ENCODE measurements at places on chromosomes 2 and 18.

- DNase-seq: no peak
These were observed 3.0 kb downstream of the HNRNPLL start for GRCh38 chr2:38599706-38600105.

- peak; percentile 44 for DNase-seq
These were observed 74.4 kb downstream of the ANKRD12 start for GRCh38 chr18:9210966-9211365.

DNA sequence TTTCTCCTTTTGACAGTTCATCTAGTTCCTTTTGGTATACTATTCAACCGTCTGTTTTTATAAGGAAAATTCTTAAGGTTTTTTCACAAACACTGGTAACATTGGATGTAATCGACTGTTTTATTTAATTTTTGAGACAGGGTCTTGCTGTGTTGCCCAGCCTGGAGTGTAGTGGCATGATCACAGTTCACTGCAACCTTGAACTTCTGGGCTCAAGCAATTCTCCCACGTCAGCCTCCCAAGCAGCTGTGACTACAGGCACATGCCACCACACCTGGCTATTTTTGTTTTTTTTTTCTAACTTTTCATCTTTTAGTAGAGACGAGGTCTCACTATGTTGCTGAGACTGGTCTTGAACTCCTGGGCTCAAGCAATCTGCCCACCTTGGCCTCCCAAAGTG lies 104.4 kb upstream of the DNMT3A start:
- no peak for DNase-seq

DNA sequence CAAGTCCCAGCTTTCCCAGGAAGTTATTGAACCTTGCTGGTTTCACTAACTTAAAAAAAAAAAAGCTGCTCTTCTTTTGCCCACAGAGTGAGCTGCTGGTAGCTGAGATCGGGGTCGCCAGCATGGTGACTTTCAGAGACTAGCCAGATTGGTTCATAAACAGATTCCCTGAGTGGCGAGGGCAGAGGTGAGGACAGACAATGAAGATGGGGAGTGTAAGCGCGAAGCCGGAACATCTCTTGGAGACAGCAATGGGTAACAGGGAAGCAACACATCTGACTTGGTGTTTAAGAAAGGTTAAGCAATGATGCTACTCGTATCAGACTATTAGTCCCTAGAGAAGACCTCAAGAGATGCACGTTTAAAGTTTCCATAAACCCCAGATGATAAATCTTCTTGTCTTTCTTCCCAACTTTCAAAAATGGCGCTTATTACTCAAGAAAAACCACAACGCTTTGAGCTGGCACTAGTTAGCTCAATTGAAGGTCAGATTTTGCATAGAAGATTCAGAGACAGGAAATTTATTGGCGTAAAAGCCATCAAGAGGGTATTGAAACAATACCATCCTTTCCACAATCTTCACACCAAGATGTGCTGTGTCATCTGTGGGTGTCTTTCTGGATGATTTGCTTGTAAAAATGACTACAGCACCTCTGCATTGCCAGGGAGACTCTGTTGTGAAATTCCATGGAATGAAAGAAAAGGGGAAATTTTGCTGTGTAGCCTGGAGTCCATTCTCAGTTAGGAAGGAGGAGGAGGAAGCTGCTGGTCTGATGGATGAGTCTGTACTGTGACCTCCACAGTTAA lies 193.1 kb upstream of the CXCR4 start:
- DNase-seq: peak; percentile 58

- DNase-seq: no peak
These were observed 424.5 kb upstream of the SPRED2 start for GRCh38 chr2:65856928-65857327.

GRCh38 chr2:239265681-239266433 lies 135.0 kb downstream of the HDAC4 start:
- no peak for DNase-seq

GRCh38 chr18:75581336-75582131 lies 154.0 kb upstream of the SMIM21 start:
- DNase-seq: no peak

- DNase-seq: peak; percentile 42
These were observed 445 bp downstream of the MEX3C start for GRCh38 chr18:51196811-51197660.

- no peak for DNase-seq
These were observed 11.0 kb upstream of the PLA2R1 start for GRCh38 chr2:160073284-160073888.

DNA sequence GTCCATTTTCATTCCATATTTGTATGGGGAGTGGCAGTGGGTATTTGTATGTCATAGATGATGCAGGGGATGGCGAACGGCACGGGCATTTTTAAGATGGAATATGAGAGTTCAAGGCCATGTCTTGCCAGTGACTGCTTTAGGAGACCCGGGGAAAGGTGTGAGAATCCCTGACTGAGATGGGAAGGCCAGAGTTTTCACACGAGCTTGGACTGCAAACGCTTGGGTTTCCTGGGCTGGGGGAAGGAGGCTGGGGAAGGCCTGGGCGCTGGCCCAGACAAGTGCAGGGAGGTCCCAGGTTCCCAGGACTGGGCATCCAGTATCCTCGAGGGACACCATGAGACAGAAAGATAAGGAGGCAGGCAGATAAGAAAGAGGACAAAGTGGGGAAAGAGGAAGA lies 35.2 kb downstream of the CNGA3 start:
- DNase-seq: no peak

- DNase-seq: no peak
These were observed 92.7 kb downstream of the DDX1 start for GRCh38 chr2:15684161-15685039.

GRCh38 chr2:83595926-83596325 lies 863.2 kb downstream of the SUCLG1 start:
- DNase-seq: no peak

- peak; percentile 24 for DNase-seq
These were observed 29.4 kb upstream of the BMP10 start for GRCh38 chr2:68900496-68901198.

- DNase-seq: peak; percentile 29
These were observed 722 bp downstream of the ACSL3 start for GRCh38 chr2:222861411-222862105.

- DNase-seq: peak; percentile 53
These were observed 186.8 kb upstream of the PGAP1 start for GRCh38 chr2:197113275-197113711.

GRCh38 chr2:240559286-240559685 lies 871 bp upstream of the DUSP28 start:
- DNase-seq: no peak

- peak; percentile 35 for DNase-seq
These were observed 78.5 kb downstream of the SPRED2 start for GRCh38 chr2:65353927-65354326.

- no peak for DNase-seq
These were observed 3.8 kb downstream of the VIT start for GRCh38 chr2:36700311-36700710.

GRCh38 chr2:42293019-42293418 lies 68.0 kb downstream of the COX7A2L start:
- no peak for DNase-seq

DNA sequence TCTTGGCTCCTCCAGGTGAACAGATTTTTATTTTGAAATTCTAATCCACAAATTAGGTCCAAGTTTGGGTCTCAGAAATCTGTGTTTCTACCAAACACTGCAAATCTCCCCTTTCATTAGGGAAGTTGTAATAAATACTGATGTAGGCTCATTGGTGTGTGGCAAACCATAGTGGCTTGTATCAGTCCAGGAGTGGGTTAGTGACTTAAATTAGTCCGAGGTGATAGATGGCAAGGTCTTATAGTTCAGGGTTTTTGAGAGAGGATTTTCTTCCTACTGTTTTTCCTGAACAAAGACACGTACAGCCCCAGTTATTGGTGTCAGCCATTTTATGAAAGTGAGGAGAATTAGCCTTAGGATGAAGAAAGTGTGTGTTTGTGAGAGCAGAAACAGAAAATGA lies 74.6 kb downstream of the RPRM start:
- no peak for DNase-seq

DNA sequence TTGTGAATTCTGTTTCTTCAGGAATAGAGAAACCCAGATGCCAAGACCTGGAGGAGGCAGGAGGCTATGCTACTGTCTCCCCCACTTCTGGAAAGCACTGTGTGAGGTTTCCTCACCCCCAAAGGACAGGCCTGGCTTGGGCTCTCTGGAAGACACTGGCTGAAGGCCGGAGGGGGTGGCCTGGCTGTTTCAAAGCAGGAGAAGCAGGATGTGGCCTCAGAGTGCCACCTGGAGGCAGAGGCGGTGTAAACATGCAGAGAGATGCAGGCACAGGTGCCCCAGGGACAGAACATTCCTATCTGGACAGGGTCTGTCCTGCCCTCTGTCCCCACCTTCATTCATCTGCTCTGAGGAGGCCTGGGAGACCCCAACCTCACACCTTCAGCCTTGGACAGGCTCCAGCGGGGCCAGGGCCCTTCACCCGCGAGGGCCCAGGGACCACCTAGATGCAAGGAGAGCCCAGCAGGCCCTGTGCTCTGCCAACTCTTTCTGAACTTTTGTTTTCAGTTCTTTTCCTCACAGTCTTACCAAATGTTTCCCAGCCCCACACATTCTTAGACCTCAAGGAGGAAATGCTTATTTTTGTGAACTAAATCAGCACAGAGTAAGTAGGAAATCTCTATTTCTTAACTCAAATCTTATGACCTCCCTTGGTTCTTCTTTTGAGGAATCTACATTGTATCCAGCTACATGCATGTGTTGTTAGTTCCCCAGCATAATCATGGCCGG lies 79.2 kb downstream of the LONRF2 start:
- peak; percentile 45 for DNase-seq

DNA sequence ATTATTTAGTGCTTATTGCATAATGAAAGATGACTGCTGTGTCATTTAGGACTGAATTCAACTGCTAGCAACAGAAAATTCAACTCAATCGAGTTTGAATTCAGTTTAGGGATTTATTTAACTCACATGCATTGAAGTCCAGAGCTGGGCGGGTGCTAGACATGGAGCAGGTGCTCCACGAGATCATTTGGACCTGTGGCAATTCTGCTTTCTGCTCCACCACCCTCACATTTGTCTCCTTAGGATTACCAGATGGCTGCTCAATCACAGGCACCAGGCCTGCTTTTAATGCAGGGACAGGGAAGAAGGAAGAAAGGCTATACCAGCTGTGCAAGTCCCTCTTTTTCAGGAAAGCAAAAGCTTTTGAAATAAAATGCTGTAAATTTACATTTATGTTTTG lies 572.9 kb upstream of the SLC8A1 start:
- DNase-seq: no peak

DNA sequence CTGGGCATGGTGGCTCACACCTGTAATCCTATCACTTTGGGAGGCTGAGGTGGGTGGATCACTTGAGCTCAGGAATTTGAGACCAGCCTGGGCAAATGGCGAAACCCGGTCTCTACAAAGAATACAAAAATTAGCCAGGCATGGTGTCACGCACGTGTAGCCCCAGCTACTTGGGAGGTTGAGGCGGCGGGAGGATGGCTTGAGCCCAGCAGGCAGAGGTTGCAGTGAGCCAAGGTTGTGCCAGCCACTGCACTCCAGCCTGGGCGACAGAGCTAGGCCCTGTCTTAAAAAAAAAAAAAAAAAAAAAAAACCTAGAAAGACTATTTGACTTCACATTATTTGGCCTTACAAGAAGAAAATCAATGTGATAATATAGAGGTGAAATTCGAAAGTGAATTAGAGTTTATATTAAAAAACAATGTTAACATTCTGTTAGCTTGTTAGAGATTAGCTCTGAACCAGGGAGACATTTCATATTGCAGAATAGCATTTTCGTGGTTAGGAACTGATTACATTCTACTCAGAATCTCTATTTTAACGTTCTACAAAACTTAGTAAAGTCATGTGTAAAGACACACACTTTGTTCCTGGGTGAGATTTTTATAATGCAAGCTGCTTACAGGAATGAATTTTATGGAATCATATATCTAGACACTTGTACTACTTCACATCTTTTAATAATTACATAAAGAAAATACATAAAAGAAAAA lies 120.5 kb downstream of the THADA start:
- no peak for DNase-seq

DNA sequence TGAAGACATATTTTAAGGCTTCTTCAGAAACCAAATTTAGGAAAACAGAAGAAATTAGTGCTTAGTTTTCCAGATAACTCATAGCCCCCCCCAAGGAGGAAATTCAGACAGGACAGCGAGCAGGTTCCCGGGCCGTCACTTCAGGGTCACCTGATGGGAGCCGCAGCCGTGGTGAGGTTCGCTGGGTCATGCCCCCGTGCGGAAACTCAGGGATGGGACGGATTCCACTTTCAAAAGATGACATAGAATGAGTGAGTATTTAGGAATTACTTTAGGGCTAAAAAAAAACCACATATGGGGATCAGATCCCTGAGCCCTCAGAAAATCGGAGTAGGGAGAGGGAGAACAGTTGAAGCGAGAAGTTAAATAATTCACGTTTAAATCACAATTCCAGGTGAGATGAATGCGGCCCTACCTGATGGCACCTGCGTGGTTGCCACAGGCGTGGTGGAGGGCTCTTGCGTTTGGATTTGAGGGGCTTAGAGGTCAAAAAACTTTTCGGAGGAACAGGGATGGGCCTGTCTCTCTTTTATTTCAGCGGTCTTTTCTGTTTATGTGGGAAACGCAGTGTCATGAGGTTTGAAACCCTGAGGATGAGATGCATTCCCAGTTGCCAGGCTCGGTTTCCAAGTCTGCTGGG lies 114.4 kb downstream of the NFATC1 start:
- DNase-seq: no peak

- DNase-seq: peak; percentile 26
These were observed 2.9 kb downstream of the TGOLN2 start for GRCh38 chr2:85324639-85325465.

DNA sequence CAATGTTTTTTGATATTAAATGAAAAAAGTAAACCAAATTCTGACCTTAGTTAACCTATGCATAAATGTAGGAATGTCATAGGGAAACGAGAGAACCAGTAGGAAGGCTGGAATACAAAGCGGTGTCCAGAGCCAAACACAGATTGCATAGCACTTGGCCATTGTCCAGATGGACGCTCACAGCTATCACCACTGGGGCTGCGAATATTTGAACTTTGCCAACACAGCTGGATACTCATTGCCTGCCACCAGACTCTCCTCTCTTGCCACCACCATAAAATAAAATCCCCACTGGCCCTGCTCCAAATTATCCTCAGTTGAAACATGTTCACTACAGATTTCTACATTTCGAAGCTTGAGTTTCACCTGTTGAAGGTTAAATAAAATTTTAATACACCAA lies 159.3 kb upstream of the GULP1 start:
- no peak for DNase-seq

DNA sequence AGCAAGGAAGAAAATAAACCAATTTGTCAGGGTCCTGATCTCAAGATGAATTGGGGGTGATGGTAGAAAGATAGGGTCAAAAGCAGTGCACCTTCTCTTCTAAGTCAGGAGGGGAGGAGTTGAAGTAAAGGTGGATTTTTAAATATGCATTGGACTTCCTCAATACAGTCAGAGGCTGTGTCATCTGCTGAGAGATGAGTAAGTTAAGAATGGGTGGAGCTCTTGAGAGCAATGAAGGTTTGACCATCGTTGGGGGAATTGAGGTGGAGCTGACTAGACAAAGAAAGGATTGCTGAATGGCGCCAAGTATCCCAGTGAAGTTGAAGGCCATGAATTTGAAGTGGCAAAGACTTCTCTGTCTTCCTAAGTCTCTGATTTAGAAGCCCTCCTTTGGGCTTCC lies 18.4 kb upstream of the CPO start:
- no peak for DNase-seq

Data from CD14-positive monocyte (primary cell).